Activated CD8-positive, alpha-beta memory T cell treated with anti-CD3 and anti-CD28 coated beads, Interleukin-2, amount 10 ng/mL, durations not matched to agents 7 days and 5 days (primary cell): ENCODE measurements at places on chromosomes 7 and 10. TPM values are rescaled to one million over a fixed set of nuclear protein-coding genes. Genes with fewer than 3 reads are reported as not detected.

The SUN3 gene
- total RNA-seq = not detected

The PARG gene
- 29.1 TPM for total RNA-seq

DNA sequence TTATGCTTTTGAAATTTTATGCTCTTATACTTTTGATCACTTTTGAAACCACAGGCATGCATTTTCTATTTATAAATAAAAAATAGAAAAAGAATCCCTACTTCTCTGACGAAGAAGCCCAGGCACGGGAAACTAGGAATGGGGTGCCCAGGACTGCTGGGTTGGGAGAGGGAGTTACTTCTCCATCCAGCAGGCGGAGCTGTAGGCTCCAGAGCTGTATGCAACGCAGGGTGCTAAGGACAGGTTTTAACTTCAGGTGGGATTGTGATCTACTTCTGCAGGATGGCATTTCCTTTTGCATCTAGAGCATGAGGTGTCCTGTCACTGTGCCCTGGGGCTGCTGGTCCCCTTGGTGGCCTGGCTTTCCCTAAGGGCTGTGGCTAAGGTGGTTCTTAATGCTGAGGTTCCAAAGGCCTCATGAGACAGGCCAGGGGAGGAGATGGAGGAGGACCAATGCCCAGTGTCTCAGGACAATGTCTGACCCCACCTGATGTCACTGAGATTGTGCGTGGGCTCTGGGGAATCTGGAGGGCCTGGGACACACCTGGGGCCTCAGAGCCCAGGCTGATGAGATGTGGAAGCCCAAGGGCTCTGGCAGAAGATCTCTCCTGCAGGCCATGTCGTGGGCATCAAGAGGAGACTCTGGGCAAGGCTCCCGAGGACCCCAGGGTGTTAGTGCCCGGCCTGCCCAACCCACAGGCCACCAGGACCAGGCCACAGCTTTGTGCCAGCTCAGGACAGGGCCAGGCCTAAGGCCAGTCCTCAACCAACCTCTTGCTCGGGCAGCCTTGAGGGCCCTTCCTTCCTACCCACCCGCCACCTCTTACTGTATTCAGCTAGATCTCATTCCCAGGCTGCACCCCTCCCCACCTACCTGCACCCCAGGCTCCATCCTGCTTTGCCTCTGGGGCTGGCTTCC is 507 bp downstream of the CCDC201 start:
- DNase-seq = no peak

- no peak for DNase-seq
These were observed 108.6 kb downstream of the ARHGAP22 start for GRCh38 chr10:48496105-48496830.

DNA sequence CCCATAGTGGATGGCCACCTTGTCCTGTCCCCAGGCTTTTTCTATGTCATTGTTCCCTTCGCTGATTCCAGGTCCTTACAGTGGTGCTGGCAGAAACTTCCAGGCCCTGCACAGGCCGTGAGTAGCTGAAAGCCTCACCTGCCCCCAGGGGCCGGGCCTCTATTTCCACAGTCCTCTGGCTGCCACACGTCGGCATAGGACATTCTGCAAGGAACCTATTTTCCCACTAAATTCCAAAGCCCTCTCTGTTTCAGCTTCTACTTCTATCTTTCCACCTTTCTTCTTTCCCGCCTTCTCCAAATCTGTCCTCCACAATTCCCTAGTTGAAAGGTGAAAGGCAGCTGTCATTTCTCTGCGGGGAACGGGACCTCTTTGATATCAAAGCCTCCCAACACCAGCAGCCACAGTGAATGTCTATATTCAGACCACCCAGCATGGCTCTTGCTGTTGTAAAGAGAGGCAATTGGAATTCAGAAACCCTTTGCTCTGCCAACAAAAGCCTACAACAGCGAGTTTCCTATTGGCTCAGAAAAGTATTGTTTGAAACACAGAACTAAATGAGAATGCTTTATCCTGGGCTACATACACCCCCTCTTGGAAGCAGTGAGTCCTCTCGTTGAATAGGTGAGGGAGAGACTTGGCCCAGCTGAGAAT is 607.7 kb downstream of the GALNT17 start:
- DNase-seq = no peak

- no peak for DNase-seq
These were observed 306.7 kb downstream of the CRPPA start for GRCh38 chr7:16114633-16115032.

- no peak for DNase-seq
These were observed 8.0 kb downstream of the DMBT1 start for GRCh38 chr10:122568551-122568950.
